Stimulated activated CD4-positive, alpha-beta T cell treated with anti-CD3 and anti-CD28 coated beads, Interleukin-15, amount 100 ng/mL, for 1 hour (primary cell): ENCODE measurements at places on chromosomes 3 and 15.

DNA sequence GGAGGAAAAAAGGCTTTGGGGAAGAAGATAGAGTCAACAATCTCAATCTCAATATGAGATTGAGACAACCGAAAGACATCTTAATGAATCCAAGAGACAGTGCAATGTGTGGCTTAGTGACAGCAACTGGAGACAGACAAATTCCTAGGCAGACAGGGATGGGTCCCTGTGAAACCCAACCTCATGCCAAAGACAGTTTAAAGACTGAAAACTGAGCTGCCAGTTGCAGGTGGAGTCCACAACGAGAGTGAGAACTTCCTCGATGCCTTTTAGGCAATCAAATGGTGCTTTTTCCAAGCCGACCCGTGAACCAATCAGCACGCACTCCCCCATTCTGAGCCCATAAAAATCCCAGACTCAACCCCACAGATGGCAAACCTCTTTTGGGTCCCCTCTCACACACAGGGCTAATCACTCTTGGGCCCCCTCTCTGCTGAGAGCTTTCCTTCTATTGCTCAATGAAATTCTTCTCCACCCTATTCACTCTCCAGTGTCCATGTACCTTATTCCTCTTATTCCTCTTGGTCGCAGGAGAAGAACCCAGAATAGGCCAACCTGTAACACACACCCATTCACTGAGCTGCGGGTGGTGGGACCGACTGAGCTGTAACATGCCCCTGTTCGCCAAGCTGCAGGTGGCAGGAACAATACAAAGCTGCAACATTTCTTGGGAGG is 34.8 kb downstream of the ZMAT3 start:
- DNase-seq, result no peak

- DNase-seq, result no peak
Observed at GRCh38 chr15:98452238-98452637, 196.1 kb upstream of the IGF1R start.

- DNase-seq, result no peak
Observed at GRCh38 chr15:89982315-89983055, 18.6 kb upstream of the ZNF710 start.

- DNase-seq, result no peak
Observed at GRCh38 chr3:14803981-14804834, 14.6 kb upstream of the FGD5 start.

- DNase-seq, result no peak
Observed at GRCh38 chr15:78645009-78645408, 4.0 kb upstream of the CHRNB4 start.

DNA sequence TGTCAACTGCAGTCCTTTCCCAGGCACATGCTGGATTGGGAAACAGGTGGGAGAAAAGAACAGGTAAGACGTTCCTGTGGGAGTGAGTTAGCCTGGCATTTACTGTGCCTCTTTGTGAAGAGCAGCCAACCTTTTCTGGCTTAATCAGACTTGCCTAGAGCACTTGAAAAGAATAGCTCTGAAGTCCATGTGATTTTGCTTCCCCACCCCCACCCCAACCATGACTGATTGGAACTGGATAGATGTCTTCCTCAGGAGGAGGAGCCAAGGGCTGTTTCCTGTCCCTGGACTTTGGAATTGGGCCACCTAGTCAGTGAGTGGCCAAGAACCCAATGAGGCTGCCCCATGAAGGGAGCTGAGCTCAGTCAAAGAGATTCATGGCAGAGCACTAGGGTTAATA is 4.7 kb upstream of the TMEM41A start:
- no peak for DNase-seq
